Renal pelvis (tissue), 12 donors: ENCODE measurements at places on chromosomes 7 and 10.

DNA sequence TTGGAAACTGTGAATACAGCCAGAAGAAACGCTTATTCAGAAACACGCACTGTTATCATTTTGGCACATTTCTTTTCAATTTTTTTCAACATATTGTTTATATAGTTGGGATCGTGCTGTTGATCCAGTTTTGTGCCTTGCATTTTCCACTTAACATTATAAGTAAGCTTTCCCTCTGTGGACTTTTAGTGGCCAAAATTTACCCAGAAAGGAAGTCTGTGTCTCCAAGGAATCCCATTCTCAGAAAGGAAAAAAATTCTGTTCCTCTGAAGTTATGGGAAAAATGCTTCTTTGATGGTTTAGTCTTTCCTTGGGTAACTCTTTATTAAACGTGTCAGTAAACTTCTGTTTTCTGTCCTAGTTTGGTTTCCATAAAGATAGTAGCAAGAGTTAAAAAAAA is 280.0 kb downstream of the REEP3 start:
- DNase-seq = no peak

- DNase-seq = no peak
Measured at GRCh38 chr10:33211106-33211878, 123.2 kb downstream of the NRP1 start.

DNA sequence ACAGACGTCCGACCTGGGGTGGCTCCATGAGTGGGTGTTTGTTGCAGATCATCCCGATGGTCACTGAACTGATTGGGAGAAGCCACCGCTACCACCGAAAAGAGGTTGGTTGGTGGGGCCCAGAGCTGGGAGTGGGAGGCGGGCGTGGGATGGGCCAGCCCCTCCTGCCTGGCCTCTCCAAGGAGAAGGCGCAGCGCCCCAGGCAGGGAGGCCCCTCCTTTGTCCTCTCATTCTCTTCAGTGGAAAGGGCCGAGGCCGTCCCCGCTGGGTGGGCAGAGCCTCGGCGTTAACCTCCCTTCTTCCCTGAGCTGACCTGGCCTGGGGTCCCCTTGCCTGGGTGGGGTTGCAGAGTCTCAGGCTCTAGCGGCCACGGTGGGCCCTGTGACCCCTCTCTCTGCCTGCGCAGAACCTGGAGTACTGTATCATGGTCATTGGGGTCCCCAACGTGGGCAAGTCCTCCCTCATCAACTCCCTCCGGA is 5.2 kb downstream of the MTG1 start:
- no peak for DNase-seq

- peak; percentile 15 for DNase-seq
Measured at GRCh38 chr10:14904316-14904732, 25.7 kb downstream of the SUV39H2 start.

GRCh38 chr7:137850972-137851945 is 4.5 kb upstream of the DGKI start:
- no peak for DNase-seq

DNA sequence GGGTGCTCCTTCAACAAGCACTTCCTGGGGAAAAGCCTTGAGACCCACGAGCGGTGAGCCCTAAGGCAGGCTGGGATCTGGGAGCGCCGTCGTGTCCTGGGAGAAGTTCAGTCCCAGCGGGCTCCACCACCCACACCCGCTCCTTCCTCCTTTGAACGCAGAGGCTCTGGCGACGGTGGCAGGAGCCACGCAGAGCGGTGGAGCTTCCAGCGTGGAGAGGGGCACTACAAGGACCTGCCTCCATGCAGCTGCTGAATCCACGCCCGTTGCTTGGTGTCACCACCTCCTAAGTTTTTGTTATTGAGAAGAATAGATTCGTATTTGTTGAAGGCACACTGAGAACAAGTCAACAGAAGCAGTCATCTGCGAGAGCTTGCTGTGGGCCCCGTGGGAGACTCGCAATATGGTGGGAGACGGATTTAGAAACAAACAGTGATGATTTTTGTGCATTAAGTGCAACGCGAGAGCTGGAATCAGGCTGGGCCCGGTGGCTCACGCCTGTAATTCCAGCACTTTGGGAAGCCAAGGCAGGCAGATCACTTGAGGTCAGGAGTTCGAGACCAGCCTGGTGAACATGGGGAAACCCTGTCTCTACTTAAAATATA is 60.1 kb upstream of the SDK1 start:
- DNase-seq = no peak

DNA sequence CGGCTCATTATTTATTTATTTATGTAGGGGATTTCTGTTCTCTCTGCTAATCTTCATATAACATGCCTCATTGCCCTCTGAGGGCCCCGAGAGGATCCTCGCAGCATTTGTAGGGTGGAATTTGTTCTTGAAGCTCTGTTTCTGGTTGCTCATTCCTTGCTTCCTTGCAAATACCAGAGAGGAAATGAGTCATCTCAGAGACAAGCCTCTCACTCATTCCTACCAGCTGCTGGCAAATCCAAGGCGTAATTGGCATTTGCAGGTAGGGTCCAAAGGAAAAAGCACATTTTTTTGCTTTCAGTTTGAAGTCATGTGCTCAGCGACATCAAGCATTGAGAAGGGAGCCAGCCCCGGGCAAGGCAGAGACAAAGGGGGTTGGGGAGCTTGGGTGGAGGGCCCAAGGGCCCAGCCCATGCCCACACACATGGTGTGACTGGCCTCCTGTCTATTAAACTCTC is 501.6 kb downstream of the GALNT17 start:
- peak; percentile 52 for DNase-seq

DNA sequence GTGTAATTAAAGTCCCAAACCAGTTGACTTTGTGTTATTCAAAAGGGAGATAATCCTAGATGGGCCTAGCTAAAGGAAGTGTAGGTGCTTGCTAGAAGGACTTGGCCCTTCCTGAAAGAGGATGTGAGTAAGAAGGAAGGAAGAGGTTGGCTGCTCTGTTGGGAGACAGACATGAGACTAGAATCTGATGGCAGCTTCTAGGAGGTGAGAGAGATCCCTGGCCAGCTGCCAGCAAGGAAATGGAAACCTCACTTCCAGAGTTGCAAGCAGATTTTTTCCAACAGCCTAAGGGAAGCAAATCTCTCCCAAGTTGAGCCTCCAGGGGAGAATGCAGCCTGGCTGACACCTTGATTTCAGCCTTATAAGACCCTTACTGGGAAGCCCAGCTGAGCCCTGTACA is 368.4 kb upstream of the ZMIZ1 start:
- DNase-seq = peak; percentile 22

- no peak for DNase-seq
Measured at GRCh38 chr10:79494871-79495705, 17.2 kb upstream of the EIF5AL1 start.

GRCh38 chr7:100884736-100885439 is 4.6 kb downstream of the UFSP1 start:
- no peak for DNase-seq

DNA sequence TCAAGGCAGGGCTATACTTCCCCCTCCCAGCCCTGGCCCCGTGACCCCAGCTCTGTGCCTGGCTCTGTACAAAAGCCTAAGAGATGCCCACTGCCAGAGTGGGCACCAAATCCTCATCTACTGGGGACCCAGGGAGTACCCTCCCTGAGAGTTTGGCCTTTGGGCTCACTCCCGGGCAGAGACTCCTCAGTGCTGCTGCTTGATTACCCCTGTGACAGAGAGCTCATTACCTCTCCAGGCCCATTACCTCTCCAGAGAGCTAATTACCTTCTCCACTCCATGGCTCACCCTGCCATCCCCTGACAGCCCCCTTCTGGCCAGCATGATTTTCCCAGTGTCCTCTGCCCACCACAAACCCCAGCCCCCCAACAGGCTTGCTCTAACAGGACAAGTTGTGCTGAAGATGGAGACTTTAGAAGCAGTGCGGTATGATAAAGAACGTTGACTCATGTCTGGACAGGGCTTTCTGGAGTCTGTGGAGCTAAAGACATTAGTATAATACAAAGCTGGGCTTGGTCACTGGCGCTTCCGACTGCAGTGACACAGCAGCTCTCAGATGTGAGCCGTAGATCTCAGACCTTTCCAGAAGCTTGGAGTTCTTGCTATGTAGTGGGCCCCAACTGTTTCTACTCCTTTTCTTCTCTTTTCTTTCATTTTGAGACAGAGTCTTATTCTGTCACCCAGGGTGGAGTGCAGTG is 111.3 kb upstream of the KCTD7 start:
- DNase-seq = no peak

DNA sequence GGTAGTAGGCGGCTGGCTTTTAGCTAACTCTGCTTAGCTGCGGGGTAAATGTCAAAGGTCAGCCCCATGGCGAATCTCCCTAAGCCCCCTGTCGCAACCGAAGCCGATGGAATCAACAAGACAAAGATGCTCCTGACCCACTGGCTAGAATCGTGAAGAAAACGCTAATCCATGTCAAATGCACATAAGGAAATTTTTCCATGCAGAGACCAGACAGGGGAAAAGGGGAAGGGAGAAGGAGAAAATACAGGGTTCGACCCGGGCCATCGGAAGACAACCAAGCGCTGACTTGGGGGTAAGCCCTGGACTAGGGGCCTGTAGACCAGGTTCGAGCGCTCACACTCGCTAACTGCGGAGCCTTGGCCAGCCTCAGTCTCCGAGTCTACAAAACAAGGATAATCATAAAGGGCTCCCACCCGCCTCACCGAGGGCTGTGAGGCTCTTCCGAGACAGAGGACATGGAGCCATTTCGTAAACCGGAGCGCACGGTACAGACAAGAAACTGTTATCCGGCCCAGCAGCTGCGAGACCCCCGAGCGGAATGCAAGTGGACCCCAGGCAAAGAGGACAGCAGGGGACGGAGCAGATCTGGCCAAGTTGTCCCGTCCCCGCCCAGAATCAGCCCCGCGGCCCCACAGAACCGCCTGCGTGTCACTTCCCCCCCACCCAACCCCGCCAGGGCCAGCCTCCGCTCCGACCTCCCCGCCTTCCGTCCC is 507 bp downstream of the SAR1A start:
- no peak for DNase-seq

GRCh38 chr10:103262229-103262628 is 14.7 kb upstream of the INA start:
- no peak for DNase-seq

- no peak for DNase-seq
Measured at GRCh38 chr10:123996302-123996701, 97.1 kb downstream of the CHST15 start.

GRCh38 chr7:110609336-110609735 is 481.6 kb upstream of the LRRN3 start:
- DNase-seq = no peak

DNA sequence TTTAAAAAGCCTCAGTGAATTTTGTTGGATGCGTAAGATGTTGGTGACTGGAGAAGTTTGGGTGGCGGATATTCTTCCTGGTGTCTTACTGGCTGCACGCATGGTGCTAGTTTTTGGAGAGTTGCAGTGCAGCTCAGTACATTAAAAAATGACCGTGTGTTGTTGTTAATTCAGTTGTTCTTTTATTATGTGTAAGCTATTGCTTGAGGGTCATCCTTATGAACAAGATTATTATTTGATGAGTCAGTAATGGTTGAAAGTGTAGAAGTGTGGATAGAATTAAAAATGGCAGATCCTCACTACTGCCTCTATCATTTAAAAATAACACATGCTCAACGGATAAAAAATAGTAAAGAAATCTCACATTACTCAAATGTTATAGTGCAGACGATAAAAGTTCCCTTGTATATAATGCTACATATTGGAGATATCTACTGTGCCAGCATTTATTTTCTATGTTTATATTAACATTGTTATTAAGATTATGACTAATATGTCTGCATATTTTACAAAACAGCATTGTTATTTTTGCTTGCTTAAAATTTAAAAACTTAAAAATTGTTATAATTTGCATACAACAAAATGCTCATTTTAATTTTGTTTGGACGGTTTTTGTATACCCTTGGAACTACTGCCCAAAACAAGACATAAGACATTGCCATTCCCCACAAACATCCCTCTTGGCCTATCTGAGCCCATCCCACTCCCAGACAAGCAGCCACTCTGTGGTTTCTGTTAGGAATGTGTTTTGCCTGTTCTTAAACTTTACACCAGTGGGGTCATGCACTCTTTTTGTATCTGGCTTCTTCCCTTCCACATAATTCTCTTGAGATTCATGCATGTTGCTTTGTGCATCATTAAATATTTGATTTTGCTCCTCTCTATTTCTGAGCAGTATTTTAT is 142.0 kb downstream of the DOCK1 start:
- no peak for DNase-seq

GRCh38 chr10:128080641-128081040 is 45.6 kb downstream of the MKI67 start:
- no peak for DNase-seq

DNA sequence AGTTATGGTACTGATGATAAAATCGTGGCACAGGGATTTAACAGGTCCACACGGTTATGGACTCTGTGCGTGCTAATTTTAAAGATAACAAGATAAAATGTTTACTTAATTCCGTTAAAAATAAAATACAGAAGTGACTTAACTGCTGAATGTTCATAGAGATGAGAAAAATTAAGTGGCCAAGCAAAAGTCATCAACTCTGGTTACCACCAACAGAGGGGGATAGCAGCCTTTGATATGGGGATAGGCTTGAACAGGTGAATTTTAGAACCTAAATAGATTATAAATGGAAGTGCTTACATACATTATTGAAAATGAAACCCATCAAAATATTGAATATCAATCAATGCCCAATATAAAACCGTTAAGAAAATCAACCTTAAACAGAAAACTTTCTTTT is 245.0 kb downstream of the WDR37 start:
- no peak for DNase-seq

- peak; percentile 55 for DNase-seq
Measured at GRCh38 chr7:40329601-40330153, 194.9 kb downstream of the SUGCT start.

GRCh38 chr10:123009105-123009820 is 457 bp downstream of the ACADSB start:
- DNase-seq = no peak

DNA sequence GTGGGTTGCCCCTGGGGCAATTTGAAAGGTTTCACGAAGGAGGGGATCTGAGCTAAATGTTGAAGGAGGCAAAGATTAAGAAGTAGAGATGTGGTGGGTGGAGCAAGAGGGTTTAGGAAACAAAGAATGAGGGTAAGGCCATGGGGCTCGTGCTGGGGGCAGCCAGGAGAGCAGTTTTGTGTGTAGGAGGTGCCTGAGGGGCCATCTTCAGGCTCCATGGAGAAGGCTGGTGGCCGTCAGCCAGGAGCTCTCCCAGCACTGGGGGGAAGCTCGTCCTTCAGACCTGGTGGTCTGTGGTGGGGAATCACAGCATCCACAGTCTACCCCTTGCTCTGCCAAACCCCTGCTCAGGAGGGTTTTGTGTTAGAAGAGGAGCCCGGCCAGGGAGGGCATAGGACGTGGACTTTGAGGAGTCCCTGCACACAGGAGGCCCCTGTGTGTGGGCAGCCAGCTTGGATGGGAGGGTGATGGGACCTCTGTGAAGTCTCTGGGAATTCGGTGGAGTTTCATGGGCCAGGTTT is 11.8 kb upstream of the CXCL12 start:
- no peak for DNase-seq

GRCh38 chr10:75106242-75106641 is 5.2 kb upstream of the SAMD8 start:
- DNase-seq = no peak

GRCh38 chr10:44477046-44477425 is 92.1 kb upstream of the CXCL12 start:
- no peak for DNase-seq

GRCh38 chr7:150717814-150718420 is 1.5 kb downstream of the GIMAP1 start:
- DNase-seq = no peak
